AG09319 (cell line): ENCODE measurements at places on chromosomes 1 and 21.

DNA sequence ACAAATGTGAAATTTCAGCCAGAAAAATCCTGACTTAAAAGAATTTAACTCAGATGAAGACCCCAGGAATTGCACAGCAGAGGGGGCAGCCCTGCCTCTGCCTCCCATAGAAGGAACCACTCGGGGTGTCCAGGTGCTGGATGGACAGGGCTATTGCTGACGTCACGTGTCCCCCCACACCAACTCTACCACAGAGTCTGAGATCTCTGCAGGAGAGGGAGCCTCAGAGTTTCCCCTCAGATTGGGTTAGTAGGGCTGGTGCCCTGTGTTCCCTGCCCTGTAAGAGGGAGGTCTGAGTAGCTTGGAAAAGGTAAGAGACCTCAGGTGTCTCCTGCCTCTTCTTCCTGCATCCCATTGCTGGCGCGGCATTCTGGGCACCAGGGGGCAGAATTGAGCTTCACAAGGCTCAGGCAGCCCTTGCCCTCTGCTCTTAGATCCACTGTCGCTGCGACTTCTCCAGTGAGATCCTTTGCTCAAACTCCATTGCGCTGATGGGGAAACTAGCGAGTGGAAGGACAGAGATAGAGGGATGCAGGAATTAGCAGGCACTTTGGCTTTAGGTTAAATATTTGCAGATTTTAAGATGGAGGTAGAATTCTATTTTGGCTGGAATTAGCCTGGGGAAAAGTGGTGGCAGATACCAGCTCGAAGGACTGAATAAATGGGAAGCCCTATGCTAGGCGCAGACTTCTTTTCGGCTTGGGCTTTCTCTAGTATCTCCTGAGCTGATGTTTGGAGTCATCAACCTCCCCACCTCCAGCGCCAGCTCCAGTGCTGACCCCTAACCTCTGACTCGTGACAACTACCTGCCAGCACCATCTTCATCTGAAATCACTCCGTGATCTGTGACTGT lies 42.8 kb upstream of the DMBX1 start:
- DNase-seq = peak; percentile 29

DNA sequence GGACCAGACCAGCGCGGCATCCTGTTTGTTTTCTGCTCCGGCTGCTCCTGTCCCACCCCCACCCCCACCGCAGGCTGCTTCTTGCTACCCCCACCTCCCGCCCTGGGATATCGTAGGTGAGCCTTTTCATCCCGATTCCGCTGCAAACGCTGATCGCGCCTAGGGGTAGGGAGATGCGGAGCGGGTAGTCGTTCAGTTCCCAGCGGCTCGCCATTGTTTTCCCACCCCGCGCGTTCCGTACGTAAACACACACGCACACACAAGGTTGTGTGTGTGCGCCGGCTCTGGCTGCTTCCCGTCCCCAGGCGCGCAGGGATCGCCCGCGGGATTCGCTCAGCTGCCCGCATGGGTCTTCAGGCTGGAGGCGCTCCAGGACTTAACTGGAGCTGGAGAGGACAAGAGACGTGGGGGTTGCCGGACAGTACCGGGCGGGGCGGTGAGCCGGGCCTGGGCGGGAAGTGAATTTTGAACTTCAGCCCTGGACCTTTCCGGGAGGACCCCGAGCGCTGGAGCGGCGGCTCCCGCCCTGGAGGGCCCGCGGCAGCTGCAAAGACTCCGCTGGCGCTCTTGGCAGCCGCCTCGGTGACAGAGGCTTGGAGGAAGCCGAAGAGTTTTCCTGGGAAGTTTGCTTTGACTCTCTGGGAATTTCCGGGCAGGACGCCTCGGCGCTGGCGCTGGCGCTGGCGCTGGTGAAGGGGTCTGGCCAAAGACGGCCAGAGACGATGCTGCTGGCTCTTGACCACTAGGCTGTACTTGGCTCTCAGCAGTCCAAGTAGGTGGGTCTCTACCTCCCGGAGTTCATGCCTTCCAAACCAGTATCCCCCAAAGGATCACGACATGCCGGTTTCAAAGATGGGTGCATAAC lies 1.6 kb downstream of the SOX13 start:
- no peak for DNase-seq

DNA sequence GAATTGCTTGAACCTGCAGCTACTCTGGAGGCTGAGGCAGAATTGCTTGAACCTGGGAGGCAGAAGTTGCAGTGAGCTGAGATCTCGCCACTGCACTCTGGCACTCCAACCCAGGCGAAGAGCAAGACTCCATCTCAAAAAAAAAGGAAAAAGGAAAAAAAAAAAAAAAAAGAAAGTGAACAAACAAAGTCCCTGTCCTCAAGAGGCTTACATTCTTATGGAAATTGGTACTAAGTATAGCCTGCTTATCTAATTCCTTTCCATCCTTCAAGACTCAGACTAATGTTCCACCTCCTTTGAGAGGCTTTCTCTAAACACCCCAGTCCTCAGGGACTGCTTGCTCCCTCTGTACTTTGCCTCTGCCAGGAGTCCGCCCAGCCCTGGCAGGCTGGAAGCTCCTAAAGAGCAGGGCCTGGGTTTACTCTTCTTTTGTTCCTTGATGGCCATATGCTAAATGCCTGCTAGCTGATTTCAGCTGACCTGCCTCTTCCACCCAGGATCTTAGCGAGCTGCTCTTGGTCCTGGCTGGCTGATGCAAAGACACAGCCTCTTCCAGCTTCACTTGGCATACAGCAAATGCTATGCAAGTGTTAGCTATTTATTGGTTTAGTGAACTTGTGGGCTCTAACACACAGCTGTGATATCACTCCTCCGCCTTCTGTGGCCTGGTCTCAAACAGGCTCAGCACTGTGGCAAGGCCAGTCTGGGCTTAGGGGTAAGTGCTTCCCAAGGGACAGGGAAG lies 9.8 kb downstream of the SLC9A1 start:
- DNase-seq = peak; percentile 48

DNA sequence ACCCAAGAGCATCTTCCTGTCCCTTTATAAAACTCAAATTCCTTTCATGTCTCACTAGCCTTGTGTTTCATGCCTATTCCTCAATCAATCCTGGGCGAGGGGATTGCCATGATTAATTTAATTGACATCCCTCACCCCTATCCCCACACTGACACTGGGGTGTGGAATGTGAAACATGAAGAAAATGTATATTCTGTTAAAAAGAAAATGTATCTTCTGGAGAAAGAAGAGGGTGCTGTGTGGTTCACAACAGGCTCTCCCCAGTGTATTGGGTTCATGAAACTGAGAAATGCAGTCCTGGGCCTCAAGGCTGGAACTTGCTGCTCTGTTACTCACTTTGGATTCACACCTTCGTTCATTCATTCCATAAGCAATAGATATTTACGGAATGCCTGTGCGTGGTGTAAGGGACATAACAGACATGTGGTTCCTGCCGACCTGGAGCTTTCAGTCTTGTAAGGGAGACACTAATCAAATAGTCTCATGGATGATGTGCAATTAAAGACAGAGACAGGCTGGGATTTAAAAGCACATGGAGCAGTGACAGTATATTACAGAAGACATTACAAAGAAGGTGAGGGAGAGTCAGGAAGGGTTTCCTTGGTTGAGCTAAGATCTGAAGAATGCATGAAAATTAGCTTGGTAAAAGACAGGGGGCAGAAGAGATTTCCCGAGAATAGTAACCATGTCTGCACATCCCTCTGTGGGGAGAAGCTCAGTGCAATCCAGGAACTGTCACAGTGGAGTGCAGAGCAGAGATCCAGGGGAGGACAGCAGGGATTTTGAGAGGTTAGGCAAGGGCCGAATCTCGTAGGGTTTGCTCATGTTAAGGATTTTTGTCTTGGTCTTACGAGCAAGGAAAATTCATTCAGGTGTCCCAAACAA lies 32.1 kb downstream of the SERTAD4 start:
- DNase-seq = no peak

DNA sequence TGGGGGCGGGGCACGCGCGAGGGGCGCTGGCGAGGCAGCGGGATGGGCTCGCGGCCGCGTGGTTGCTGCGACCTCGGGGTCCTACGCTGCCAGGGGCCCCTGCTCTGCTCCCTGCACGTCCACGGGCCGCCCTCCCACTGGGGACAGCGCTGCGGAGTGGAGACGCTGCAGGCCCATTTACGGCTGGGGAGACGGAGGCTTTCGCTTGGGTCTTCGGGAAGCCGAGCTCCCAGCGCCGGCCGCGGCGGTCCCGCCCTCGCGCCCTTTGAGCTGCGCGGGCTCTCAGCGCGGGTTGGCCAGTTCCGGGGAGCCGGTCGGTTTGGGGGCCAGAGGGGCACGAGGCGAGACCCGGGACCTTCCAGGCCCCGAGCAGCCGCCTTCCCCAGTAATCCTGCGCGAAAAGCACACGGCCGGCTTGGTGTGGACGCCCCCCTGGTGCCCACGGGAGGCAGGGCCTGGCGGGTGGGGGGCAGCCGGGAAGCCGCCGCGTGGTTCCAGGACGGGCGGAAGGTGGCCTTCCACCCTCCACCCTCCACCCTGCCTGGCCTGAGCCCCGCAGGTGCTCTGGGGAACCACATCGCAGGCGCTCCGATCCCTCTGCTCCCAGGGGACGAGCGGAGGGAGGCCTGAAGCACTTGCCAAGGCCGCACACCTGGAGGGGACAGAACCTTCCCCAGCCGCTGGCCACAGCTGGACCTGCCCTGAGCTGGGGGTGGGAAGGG lies 570 bp upstream of the PEX10 start:
- DNase-seq = no peak

DNA sequence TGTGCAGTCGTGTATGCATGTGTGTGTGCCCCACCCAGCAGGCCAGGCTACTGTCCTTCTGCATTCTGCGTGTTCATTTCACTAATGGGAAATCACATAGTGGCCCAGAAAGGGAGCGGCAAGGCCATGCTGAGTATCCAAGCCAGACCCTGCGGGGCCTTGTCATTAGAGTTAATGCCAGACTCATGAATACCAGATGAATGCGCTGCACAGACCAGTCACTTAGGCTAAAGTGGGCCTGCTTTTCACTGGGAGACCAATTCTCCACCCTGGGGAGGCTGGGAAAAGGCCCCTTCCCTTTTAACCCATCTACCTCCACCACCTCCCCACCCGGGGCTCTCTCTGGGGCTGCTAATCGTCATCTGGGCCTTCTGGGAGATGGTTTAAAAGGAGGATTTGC lies 17.0 kb upstream of the GRIK3 start:
- no peak for DNase-seq

- DNase-seq = no peak
These were observed 224.5 kb upstream of the CSF3R start for GRCh38 chr1:36707221-36707620.

DNA sequence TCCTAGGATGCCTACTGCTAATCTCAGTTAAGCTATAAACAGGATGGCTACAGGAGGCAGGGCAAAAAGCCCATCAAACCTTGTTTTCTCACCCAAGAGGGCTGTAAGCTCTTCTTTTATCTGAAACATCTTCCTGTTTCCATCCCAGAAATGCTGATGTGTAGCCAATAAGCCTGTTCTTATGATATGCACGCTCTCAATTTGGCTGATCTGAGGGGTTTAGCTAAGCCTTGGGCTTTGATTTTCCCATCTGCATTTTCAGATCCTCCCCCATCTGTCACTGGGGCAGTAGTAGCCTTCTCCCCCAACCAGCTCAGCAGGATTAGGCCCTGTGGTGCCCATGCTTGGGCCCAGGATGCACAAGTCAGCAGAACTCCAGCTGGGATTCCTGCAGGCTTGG lies 105.0 kb downstream of the BRINP2 start:
- DNase-seq = no peak

- no peak for DNase-seq
These were observed 186.2 kb downstream of the RHOU start for GRCh38 chr1:228921481-228921880.

DNA sequence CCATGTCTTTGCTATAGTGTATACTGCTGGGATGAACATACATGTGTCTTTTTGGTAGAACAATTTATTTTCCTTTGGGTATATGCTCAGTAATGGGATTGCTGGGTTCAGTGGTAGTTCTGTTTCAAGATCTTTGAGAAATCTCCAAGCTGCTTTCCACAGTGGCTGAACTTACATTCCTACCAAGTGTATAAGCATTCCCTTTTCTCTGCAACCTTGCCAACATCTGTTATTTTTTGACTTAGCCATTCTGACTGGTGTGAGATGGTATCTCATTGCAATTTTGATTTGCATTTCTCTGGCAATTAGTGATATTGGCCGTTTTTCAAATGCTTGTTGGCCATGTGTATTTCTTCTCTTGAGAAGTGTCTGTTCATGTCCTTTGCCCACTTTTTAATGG lies 37.5 kb upstream of the ANGPTL1 start:
- DNase-seq = peak; percentile 59

GRCh38 chr1:63836374-63836773 lies 62.6 kb downstream of the ROR1 start:
- DNase-seq = no peak

- no peak for DNase-seq
These were observed 7.2 kb downstream of the KISS1 start for GRCh38 chr1:204188959-204189639.

DNA sequence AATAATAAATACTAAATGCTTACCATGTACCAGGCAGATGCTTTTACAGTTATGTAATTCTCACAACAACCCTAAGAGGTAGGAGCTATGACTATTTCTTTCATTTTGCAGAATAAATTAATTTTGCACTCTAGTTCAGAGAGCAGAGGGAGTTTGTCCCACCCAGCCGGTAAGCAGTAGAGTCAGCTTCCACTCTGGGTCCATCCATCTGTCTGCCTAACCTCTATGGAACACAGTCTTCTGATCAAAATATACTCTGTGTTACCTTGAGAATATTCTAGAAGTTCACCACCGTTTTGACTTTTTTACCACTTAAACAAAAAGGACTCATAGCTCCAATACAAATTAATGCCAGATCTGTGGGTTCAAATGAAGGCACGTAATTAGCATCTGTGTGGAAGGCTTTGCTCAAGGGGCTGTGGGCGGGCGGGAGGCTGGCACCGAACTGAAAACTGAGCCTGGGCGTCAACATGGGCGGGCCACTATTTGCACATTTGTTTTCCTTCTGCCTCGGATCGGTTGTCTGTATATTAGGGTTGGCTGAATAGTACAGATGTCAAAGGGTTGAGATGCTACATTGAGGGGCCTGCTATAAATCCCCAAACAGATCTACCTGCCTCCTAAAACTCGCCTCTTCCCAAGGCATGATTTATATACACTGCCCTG lies 33.1 kb upstream of the LMO4 start:
- no peak for DNase-seq

GRCh38 chr21:36297938-36298572 lies 21.9 kb upstream of the MORC3 start:
- no peak for DNase-seq

GRCh38 chr1:223328566-223328965 lies 35.4 kb downstream of the SUSD4 start:
- no peak for DNase-seq

DNA sequence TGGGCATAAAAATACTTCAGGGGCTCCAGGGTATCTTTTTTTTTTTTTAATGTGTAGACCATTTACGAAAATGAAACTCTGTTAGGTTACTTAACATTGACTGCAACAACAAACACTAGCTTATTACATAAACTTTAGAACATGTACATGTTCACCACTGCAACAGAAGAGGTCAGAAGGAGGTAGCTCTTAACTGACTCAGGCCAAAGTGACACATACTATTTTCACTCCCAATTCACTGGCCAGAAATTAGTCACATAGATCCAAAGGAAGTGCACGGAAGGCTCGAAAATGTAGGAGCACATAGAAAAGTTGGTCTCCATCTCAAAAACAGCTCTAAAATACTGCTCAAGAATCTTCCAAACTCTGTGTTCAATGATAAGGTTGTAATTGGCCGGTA lies 107.2 kb downstream of the AKT3 start:
- DNase-seq = peak; percentile 11
